Thyroid gland (tissue), 4 donors: ENCODE measurements at places on chromosomes 2 and 18. TPM values are rescaled to one million over a fixed set of nuclear protein-coding genes. Genes with fewer than 3 reads are reported as not detected.

DNA sequence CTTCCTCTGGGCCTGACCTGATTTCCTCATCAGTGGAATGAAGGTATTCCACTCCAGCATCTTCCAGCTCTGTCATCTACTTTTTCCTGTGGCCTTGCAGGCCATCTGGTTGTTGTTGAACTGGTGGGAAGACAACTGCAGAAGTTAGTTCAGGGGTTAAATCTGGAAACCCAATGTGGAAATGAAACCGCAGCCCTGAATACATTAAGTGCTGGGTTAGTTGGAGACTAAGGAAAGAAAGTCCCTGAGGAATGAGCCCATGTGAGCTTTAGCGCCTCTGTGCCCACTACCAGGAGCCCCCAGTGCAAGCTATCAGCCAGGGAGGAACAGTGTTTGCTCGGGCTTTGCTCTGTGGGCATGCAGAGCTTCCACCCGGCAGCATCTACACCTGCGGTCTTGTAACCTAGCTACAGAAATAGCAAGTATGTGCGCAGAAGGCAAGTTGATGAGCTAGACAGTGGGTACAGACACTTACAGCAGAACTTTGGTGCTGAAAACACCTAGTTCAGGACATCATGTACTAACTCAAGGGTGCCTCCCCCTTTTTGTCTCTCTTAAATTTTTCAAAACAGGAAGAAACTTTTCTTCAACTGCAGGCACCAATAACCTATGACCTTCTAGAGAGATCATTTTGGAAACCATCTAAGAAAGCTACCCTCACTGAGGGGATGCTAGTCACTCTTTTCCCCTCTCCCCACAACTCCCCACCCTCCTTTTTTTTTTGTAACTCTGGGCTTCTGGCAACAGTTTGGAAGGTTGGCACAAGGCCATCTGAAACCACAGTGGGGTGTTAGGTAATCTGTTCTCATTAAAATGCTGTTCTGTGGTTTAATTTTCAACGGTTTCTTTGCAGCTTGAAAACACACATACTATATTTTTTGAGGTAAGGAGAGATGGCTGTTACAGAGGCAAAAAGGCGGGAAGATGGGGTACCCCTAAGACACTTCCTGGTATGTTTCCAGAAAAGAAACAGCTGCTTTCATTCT is 18.3 kb upstream of the CXCR4 start:
- H3K4me3 ChIP-seq, result no peak overlapping the region
- H3K27me3 ChIP-seq, result no peaks in the 10 kb centered on the region
- no peaks in the 10 kb centered on the region for H3K4me1 ChIP-seq

The ANKRD36B gene
- 26.5 TPM for total RNA-seq

The CD8B2 gene
- 0.24 TPM for total RNA-seq

DNA sequence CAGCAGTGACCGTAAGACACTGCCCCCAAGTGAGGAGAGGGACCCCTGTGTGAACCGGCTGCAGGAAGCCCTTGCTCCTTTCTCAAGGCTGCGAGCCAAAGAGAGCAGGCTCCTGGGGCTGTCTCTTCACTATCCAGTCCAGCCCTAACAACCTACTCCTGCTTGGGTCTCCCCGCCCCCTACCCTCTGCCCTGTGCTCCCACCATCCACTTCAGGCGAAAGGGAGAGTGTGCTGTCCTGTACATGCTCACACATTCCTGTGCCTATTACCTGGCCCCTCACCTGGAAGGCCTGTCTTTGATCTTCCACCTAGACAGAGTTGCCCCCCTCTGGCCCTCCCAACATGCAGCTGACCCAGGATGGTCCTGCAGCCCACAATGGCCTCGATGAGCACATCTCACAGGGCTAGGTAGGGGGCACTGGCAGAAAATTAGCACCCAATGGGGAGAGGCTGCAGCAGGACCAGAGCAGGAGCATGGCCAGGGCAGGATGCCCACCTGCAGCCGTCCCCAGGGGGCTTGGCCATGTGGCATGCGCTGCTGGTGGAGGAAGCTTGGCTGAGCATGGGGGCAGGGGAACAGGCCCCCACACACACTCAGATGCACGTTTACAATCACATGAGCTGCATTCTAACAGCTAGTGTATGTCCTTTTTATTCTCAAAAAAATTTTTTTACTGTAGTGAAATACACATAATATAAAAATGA is 93.5 kb downstream of the POLR1A start:
- H3K27ac ChIP-seq, result no peak overlapping the region
- no peak for DNase-seq
- no peaks in the 10 kb centered on the region for H3K36me3 ChIP-seq
- no peak overlapping the region for H3K4me3 ChIP-seq
- peaks cover 18% of the 10 kb centered on the region for H3K4me1 ChIP-seq
- H3K27me3 ChIP-seq, result no peaks in the 10 kb centered on the region

DNA sequence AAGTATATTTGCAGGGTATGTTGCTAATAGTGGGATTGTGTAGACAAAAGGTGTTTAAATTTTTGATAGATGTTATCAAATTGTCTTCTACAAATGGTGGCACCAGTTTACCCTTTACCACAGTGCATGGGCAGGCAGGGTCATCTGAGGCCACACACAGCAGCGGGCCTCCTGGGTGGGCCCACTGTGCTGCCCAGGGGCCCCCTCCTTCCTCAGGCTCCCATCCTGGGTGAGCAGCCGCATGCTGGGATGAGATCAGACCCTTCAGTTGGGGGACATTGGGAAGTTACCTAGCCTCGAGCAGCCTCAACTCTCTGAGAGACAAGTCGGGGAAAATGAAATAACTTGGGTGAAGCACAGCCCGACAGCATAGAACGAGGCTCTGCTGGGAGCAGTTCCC is 9.7 kb downstream of the MYO7B start:
- H3K36me3 ChIP-seq, result no peaks in the 10 kb centered on the region
- no peaks in the 10 kb centered on the region for H3K4me1 ChIP-seq
- no peak for DNase-seq
